HTR-8/SVneo (cell line): ENCODE measurements at places on chromosomes 4 and X.

DNA sequence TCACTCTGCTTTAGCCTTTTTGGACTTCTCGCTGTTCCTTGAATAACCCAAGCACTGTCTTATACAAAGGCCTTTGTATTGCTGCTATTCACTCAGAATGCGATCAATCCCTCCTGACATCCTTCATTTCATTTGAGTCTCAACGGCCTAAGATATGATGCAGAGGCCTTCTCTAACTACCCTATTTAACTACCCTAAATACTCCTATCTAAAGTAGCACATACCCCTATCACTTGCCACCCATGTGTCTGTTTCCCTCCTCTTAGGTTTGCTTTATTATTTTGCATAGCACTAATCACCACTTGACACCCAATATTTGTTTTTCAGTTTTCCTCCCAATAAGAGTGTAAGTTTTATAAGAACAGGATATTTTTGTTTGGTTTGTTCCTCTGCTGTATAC, 42.3 kb upstream of the ACSL4 start:
- DNase-seq: no peak

GRCh38 chr4:152235718-152236117, 300.2 kb downstream of the FBXW7 start:
- no peak for DNase-seq

- no peak for DNase-seq
These were observed 308.0 kb downstream of the TEX13C start for GRCh38 chrX:125627676-125628075.

DNA sequence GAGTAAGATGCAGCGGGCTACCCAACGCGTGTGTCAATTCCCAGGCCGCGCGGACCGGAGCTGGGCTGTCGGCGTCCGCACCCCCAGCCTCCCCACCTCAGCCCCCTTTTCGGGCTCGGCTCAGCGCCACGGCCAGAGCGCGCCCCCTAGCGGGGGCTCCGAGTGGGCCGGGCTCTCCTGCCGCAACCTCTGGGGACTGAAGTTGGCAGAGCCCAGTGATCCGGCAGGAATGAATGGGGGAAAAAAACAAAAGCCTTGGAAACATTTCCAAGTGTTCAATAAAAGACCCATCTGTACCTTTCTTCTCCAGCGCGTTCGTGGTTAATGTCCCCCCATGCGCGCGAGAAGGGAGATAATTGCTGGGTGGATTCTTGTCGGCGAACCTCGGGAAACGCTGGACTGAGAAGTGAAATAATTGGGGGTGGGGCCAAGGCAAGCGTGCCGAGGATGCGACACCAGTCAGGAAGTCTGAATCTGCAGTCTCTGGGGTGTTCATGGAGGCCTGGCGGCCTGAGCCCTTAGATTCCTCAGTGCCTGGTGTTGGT, 5.2 kb upstream of the ARX start:
- peak; percentile 44 for DNase-seq

- DNase-seq: peak; percentile 49
These were observed 134.5 kb downstream of the BTC start for GRCh38 chr4:74659576-74660411.

- no peak for DNase-seq
These were observed 76.9 kb downstream of the COL4A6 start for GRCh38 chrX:108361316-108361715.

GRCh38 chr4:142703694-142704309, 142.3 kb downstream of the INPP4B start:
- DNase-seq: no peak

GRCh38 chr4:189792924-189793618, 147.6 kb upstream of the FRG1 start:
- DNase-seq: peak; percentile 32

- DNase-seq: no peak
These were observed 37.3 kb downstream of the TSC22D3 start for GRCh38 chrX:107738272-107738671.

DNA sequence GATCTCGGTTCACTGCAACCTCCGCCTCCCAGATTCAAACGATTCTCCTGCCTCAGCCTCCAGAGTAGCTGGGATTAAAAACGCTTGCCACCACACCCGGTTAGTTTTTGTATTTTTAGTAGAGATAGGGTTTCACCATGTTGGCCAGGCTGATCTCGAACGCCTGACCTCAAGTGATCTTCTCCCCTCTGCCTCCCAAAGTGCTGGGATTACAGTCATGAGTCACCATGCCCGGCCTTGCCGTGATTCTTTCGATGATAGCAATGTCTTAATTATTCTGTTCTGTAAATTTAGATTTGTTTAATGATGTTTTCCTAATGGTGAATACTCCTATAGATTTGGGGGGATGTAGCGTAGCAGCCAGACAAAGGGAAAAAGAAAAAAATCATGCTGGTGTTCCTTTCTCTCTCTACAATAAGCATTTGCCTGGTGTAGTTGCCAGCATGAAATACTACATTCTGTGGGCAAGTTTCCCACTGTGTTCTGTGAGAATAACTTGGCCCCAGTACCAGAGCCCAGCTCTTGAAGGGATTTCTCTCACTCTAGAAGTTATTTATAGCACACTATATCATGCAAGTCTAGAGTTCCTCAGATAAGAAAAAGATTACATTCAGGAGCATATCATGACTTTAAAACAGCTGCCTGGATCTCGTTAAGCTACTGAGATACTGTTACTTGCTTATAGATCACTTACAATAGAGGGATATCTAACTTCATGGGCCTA, 15.4 kb downstream of the NIPAL1 start:
- no peak for DNase-seq

DNA sequence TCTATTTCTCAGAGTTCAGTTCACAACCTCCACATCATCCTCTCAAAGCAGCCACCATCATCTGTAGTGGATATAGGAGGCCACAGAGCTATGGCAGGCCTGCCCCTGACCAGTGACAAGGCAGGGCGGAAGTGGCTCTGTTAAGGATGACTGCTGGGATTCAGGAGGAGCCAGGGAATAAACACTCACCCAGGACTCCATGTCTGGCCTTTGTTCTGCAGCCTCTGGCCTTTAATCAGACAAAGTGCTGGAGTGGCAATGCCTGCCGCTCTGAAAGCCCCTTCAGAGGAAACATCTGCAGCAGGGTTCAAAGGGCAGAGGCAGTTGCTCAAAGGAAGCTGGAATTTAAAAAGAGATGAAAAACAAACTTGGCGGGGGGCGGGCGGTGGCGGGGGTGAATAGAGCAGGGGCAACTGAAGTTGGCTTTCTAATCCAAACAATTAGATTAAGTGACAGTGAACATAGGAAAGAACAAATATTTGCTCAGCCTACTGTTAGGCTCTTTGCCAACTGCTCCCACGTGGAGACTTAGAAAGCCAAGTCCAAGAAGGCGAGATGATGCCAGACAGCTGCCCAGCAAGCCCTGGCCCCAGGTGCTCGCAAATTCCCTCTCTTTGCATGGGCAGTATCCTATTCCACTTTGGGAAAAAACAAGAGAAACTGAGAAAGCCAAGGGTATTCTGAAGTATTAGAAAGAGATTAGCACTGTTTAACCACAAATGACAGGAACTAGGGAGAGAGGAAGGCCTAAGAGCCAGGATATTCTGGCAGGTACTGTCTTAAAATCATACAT, 5.5 kb downstream of the MPP1 start:
- no peak for DNase-seq

DNA sequence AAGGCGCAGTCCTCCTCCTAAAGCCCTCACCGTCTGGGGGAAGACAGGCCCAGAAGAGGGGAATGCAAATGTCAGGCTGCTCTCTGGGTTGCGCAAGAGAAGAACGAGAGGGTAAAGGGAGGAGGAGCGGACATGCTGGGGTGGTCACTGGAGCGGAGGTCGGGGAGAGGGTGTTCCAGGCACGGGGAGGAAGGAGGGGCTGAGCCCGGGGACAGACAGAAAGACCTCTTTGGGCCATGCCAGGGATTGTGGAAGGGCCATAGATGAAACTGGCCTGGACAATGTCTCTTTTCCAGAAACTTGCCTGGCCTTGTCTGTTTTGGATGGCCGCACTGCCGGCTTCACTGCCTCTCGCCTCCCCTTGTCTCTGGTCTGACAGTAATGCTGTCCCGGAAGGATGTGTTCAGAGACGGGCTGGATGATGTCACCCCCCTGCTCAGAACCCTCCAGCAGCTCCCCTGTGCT, 121.0 kb downstream of the SORCS2 start:
- no peak for DNase-seq

DNA sequence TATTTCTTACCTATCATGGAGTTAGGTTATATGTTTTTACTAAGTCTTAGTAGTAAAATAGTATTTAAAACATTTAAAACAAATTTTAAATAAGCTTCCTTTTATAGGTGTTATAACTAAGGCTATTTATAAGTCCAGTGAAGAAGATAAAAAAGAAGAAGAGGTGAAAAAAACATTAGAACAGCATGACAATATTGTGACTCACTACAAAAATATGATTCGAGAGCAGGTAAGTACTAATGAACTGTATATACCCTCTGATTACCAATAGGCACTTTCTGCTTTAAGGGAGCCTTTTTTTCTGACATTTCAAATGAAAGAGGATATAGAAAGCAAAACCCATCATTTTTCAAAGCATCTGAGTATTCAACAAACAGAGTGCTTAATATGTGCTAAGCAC, 76.6 kb downstream of the USO1 start:
- DNase-seq: peak; percentile 3
